Effector CD4-positive, alpha-beta T cell (primary cell): ENCODE measurements at places on chromosomes 5 and 9.

DNA sequence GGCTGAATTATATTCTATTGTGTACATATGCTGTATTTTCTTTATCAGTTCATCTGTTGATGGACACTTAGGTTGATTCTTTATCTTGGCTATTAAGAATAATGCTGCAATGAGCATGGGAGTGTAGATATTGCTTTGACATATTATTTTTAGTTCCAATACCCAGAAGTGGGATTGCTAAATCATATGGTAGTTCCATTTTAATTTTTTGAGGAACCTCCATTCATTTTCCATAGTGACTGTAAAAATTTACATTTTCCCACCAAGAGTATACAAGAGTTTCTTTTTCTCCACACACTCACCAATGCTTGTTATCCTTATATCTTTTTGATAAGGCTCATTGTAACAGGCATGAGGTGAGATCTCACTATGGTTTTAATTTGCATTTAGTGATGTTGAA lies 19.4 kb downstream of the JAK2 start:
- DNase-seq, result no peak

GRCh38 chr9:125558453-125559092 lies 148.4 kb downstream of the MAPKAP1 start:
- DNase-seq, result peak; percentile 19

DNA sequence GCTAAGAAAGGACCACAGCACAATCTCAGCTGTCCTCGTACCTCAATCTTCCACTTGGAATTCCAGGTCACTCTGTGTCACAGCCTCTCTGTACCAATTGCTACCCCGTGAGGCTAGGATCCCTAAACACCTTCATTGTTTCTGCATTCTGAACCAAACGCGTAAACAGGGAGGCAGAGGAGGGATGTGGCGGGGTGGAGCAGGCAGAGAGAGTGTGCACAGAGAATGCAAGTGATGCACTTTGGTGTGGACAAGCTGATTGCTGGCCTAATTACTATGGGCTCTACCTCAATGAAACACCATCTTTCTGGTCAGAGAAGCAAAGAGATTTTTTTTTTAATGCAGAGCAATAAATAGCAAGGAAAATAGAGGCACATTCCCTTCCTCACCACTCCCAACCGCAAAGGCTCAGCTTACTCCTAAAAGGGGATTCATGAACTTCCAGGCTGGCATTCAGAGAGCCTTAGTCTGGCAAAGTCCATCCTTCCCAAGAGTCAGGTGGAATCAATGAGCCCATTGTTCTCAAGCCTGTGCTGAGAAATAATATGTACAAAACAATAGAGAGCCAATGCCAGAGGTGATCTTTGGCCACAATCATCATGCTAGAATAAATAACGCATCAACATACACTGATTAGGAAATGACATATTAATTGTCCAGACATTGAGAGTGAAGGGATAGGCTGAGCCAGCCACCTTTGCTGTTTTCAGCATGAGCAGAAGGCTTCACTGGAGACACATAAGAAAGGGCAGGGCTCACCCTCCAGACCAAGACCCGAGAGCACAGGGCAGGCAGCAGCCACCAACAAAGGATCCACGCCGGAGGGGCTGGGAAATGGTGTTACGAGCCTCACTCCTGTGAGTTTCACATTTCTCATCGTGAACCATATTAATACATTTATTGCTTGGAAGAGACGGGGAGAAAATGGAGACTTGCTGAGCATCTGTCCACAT lies 278.8 kb downstream of the ENC1 start:
- DNase-seq, result no peak

DNA sequence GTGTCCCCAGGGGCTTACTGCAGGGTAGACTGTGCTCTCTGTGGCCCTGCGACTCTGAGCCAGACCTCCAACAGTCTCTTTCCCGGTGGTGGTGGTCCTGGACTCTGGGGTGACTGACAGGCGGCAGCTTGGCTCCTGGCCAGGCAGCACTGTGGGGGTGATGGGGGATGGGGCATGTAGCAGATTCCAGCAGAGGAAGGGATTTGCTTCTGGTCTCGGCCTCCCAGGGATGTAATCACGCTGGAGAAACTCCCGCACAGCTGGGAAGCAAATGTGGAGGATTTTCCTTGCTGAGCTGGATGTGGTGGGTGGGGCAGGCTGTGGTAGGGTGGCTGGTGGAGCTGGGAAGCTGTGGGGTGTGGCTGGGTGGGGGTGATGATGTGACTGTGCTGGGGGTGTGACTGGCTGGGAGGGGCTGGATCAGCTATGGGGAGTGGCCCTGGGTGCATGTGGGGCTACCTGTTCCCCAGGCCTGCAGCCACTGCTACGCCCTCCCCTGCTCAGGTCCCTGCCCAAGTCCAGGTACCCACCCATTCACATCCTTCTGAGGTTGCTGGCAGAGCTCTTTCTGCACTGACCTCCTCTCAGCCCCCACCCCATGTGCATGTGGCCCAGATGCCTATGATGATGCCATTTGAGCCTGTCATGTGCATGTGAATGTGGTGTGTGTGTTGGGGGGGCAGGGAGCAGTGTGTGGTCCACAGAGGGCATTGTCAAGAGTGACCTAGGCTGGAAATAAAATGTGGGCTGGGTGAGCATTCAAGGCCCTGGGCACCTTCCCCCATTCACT lies 3.8 kb downstream of the NDST1 start:
- DNase-seq, result no peak

DNA sequence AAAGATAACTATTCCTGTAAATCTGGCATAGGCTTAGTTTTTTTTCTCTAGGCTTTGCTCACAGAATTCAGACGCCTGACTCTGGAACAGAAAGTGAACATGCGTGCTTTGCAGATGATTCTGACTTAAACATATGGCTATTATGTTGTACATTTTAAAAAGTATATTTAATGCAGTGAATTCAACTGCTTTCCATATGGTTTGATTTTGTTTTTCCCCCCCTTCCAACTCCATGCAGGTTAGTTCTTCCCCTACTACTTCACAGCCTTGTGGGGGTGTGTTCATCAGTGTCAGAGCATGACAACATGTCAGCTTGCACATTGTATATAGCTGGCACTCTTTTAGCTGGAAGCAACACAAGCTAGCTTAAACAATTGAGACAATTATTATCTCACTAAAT lies 226.8 kb downstream of the TMEM167A start:
- DNase-seq, result no peak

- no peak for DNase-seq
These were observed 22.2 kb downstream of the ELL2 start for GRCh38 chr5:95939465-95939864.

DNA sequence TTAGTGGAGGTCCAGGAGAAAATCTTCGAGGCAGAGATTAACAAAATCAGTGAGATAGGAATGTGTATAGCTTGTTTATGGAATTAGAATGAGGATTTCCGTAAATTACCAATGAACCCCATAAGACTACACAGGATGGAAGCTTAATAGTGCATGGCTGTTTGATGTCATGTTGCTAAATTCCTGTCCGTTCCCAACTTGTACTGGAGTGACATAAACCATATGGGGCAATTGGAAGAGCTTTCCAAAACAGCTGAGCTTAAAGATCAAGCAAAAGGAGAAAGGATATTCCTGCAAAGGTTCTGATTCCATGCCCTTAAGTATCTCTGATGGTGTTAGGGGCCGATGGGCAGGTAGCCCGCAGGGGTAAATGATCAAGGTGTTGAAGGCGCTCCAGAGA lies 17.4 kb downstream of the GLE1 start:
- DNase-seq, result no peak

DNA sequence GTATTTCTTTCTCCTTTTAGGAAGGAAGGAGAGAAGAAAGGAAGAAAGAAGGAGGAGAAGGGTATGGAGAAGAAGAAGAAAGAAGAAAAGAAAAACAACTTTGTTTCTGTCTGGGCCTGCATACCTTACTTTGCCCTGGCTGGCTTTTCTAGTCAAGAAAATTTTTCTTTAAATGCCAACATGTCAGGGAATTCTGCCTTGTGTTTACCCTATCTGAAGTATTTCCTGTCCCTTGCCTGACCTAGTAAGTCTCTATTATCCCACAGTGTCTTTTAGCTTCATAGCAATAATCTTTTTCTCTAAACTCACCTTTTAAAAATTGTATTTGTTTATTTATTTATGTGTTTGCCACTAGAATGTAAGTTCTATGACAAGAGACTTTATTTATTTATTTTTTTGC lies 1864.1 kb downstream of the EFNA5 start:
- no peak for DNase-seq

- DNase-seq, result no peak
These were observed 1.4 kb upstream of the GDNF start for GRCh38 chr5:37841203-37841602.

DNA sequence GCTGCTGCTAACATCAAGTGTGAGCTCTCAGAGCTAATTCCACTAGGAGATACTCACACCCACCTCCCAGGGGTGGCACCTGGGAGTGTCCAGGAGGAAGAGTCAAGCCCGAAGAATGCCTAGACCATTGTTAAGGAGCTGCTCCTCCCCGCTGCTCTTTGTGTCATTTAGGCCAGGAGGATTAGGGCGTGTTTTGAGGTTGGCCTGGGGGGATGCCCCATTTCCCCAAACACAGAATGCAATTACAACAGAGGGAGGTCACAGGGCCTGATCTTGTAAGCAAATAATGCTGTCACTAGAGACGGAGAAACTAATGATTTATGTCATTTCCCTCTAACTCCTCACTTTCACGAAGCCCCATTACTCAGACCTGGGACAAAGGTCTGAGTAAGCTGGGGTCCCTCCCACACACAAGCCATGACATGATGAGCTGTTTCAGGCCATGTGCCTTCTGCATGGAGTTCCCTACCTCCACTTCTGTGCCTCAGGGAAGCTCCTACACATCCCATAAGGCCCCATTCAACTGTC lies 312.5 kb downstream of the ACTL7B start:
- DNase-seq, result no peak

- DNase-seq, result no peak
These were observed 63.6 kb upstream of the SLC28A3 start for GRCh38 chr9:84404095-84404686.

GRCh38 chr5:170070556-170071412 lies 34.9 kb upstream of the FOXI1 start:
- DNase-seq, result no peak

DNA sequence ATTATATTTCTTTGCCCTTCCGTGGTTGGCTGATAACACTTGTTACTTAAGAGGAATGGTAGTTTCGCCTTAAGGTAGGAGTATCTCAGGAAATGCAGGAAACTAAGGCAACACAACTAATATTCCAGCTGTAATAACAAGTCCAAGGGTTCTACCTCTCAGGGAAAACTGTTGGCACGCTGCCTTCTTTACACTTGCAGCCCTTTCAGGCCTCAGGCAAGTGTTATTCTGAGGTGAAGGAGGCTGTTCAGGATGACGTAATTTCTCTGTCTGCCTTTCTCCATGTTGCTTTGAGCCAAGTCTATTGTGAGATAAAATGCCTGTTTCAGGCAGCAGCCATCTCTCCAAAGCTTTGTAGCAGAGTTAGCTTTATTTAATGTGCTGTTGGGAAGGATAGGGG lies 38.0 kb downstream of the VCAN start:
- no peak for DNase-seq
